PC-9 (cell line): ENCODE measurements at places on chromosomes 5 and 9.

DNA sequence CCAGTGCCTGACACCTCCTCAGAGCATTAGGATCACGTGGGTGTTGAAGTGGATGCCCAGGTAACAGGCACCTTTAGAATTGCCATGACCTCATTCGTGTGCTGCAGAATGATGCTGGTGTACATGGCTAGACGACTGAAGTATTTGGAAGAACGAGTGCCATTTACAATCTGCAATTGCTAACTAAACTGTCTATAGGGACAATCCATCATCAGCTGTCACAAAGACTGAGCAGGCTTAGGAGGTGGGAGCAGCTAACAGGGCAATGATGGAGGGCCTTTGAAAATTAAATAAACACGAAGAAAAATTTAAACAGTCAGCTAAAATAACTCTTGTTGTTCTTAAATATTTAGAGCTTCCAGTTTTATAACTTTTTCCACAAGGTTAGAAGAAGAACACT lies 375.8 kb downstream of the GADD45G start:
- no peak for DNase-seq

- no peak for DNase-seq
Measured at GRCh38 chr9:130117816-130118632, 54.2 kb upstream of the NCS1 start.

- no peak for DNase-seq
Measured at GRCh38 chr9:97512966-97513560, 11.6 kb downstream of the TMOD1 start.

DNA sequence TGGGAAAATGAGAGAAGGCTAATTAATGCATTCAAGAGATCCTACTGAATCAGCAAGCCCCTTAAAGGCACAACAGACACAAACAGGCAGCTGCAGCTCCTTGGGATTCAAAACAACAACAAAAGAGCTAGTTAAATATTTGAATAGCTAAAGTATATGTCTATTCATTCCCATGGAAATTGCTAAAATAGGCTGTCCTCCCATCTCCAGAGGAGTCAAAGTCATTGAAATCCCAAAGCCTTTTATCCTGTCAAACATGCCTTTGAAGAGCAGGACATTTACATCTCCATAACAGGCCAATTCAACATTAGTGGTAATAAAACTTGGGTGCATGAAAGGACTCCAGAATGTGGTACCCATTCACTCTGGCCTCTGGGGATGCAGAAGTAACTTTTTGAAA lies 177.4 kb downstream of the NTRK2 start:
- DNase-seq, result no peak

DNA sequence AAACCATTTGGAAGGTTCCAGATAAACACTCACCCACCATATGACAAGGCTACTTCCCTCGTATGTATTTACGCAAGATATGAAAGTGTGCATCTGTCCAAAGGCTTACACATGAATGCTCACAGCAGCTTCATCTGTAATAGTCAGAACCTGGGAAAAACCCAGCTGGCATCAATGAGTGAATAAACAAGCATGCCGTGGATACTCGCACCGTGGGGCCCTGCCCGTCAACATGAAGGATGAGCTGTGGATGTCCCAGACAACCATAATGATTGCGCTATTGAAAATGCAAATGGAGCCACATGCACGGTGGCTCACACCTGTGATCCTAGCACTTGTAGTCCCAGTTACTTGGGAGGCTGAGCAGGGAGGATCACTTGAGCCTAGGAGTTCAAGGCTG lies 60.6 kb upstream of the FCN1 start:
- no peak for DNase-seq

- DNase-seq, result no peak
Measured at GRCh38 chr5:125865166-125865815, 557.9 kb upstream of the GRAMD2B start.

- no peak for DNase-seq
Measured at GRCh38 chr5:93246090-93246855, 334.7 kb downstream of the NR2F1-AS1 start.

GRCh38 chr5:83844449-83845068 lies 123.9 kb upstream of the HAPLN1 start:
- DNase-seq, result no peak

DNA sequence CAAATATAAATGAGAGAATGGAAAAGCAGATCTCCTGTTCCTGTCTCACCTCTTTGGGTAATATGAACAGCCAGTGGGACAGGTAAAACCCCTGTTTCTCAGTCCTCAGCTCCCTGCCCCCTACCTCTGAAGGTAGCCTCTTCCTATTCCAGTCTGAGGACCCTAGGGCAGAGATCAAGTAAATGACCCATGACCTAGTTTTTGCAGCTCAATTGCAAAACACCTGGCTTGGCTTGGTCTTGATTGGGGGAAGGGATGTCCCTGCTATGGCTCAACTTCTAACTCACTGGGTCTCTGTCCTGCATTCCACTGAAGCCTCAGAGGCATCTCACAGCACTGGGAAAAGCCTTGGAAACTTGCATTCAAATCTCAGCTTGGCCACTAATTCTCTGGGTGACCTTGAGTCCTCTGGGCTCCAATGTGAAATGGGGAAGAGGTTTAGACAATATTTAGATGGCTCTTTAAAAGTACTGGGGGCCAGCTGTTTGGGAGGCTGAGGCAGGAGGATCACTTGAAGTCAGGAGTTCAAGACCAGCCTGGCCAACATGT lies 1.6 kb upstream of the GALT start:
- no peak for DNase-seq

- no peak for DNase-seq
Measured at GRCh38 chr9:89698411-89699005, 93.7 kb downstream of the GADD45G start.

DNA sequence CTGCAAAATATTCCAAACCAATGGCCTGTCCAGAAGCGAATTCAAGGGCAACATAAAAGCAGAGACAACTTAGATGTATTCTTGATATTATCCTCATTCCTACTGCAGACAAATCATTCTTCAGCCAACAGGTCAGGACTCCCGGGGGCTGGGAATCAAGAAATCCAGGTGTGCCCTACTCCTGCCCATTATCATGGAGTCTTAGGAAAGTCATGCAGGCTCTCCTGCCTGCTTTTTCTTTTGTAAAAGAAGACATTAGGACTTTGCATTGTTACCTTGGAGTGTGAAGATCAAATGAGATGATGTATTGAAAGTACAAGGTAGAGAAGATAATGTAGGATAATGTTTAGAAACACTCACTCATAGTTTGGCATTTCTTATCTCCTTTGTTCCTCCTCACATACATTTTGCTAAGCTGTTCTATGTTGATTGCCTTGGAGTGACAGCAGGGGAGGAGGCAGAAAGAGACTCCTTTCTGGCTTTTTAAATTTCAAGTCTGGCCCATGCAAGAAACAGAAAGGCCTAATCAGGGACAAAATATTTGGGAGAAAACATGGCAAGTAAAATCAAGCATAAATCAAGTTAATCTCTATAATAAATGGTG lies 113.8 kb downstream of the SV2C start:
- DNase-seq, result no peak

GRCh38 chr5:20536341-20536740 lies 548.3 kb upstream of the CDH18 start:
- DNase-seq, result no peak

DNA sequence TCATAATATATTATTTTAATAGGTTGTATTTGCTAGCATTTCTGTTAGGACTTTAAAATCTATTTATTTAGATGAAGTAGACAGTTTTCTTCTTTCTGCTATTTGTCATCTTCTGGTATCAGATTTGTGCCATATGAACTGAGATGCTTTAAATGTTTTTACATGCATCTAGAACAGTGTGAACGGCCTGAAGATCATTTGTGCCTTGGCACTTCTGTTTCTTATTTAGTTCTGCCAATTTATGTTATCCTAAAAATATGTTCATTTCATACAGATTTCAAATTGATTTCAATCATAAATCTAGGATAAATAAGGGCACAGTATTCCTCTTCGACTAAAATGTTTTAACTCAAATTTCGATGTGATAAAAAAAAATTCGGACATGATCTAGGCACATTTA lies 16.1 kb downstream of the ZBTB34 start:
- no peak for DNase-seq

DNA sequence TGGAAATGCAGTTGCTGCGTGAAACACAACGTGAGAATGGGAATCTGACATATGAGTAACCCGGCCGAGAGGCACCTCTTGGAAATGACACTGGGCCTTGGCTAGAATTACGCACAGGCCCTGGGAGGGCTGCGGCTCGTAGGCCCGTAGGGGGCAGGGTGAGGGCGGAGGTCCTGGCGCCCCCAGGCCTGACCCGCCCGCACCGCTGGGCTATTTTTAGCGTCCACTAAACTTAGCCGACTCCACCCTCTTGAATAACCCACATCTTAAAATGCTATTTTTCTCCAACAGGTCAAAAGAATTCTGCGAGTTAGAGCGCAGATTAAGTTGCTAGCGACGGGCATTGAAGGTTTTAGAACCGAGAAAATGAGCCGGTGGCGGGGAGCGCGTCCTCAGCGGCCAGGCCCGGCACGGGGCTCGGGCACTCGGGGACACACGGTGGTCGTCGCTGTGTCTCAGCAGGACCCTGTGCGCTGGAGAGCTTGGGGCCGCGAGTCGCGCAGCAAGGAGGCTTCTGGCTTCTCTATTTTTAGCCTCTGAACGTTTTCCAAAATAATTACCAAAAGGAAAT lies 168.5 kb downstream of the AUH start:
- DNase-seq, result peak; percentile 84

DNA sequence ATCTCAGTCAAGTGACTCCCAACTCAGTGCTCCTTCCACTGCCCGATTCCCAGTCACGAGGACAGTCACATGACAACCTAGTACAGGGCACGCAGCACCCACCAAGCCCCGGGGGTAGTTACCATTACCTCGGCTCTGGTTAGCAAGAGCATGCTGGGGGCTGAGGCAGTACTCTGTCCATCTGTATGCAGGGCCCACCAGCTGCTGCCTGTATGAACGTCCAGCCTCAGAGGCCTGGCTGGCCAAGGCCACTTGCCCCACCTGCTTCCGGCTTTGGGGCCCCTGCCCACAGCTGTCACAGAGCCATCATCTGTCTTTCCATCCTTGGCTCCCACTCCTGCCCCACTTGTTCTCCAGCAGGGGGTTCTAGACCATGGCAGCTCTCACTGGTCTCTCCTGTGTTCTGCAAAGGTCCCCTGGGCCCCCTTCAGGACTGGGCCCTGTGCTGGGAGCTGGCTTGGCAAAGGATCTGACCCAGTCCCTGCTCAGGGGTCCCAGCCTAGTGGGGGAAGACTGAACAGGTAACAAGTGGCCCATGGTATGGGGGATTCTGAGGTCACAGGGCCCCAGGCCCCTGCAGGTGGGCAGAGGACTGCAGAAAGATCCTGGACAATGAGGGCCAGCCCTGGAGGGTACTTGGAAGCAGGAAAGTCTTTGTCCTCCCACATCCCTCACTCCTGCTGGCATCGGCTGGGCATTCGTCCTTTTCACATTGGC lies 3.3 kb downstream of the RPL35 start:
- DNase-seq, result no peak

DNA sequence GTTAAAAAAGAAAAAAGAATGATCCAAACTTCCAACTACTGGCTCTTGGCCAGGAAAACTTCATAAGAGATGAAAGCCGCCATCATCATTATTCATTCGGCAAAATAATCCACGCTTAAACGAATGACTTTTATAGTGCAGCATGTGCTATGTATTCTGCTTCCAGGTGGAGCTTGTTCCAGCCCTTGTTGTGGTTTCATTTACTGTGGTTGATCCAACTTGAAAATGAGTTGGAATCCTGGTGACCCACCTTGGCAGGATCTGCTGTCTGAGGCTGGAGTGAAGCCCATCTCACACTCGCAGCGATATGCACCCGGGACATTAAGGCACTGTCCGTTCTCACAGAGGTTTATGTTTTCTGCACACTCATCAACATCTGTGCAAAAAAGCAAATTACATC lies 209.6 kb downstream of the FBN2 start:
- DNase-seq, result no peak

- DNase-seq, result no peak
Measured at GRCh38 chr9:70315389-70315788, 56.6 kb downstream of the SMC5 start.

GRCh38 chr5:177372910-177373309 lies 11.3 kb upstream of the SLC34A1 start:
- DNase-seq, result no peak

DNA sequence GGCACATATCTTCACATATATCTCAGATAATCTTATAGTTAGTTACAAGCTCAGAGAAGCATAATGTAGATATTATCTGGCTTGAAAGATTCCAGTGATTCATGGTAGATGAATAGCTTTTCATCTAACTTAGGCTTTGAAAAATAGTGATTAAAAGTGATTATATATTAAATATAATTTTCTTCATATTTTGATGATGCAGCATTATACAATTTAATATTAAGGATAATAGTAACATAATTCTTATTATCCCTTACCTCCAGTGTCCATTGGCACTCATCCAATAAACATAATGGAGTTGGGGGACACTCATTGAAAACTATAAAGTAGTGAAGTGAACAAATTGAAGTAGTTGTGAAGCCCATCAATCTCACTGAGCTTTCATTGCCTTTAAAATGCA lies 35.8 kb downstream of the NMUR2 start:
- no peak for DNase-seq

DNA sequence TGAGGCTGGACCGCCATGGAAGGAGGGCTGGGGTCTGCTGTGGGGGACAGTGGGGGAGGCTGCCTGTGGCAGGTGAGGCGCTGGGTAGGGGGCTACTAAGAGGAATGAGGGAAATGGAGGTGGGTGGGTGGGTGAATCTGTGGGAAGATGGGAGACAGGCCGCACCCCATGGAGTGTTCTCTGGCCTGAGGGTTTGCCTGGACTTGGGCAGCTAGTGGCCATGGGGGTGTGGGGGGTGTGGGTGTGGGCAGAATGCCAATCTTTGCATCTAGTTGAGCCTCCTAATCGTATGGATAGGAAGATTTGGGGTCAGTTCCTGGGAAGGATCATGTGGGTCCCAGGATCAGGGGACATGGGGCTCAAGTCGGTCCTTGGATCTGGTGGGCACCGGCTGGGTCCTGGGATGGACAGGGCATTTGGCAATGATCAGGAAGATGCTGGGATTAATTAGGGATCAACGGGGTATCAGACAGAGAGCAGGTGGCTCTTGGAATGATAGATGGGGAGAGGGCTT lies 518 bp downstream of the ZDHHC12 start:
- DNase-seq, result no peak

GRCh38 chr5:149794487-149794971 lies 64.4 kb downstream of the PPARGC1B start:
- DNase-seq, result no peak

- DNase-seq, result no peak
Measured at GRCh38 chr9:36637491-36638270, 65.0 kb downstream of the MELK start.

- no peak for DNase-seq
Measured at GRCh38 chr9:89379031-89379430, 60.7 kb downstream of the SECISBP2 start.

- no peak for DNase-seq
Measured at GRCh38 chr5:1019001-1019905, 10.7 kb downstream of the NKD2 start.

GRCh38 chr9:126144196-126144595 lies 182.4 kb upstream of the MVB12B start:
- no peak for DNase-seq

DNA sequence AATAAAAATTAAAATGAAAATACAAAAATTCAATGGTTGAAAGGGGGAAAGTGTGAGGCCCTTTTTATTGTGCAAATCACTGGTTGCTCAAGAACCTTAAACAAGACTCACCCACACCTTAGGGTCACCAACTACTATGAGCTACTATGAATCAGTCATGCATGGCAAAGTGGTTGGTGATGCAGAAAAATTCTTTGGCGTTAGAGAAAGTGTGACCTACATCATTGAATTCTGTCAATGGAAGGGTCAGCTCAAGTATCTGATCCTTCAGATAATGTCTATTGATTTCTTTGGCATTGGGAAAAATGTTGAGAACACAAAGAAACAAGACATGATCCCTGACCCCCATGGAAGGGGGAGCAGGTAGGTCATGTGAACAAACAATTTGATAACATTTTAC lies 149.7 kb upstream of the ADCY2 start:
- no peak for DNase-seq

GRCh38 chr5:181047921-181048320 lies 7.9 kb downstream of the BTNL9 start:
- DNase-seq, result no peak
